Activated CD8-positive, alpha-beta memory T cell treated with anti-CD3 and anti-CD28 coated beads, Interleukin-2, amount 10 ng/mL, durations not matched to agents 7 days and 5 days (primary cell): ENCODE measurements at places on chromosomes 3 and 15. TPM values are rescaled to one million over a fixed set of nuclear protein-coding genes. Genes with fewer than 3 reads are reported as not detected.

DNA sequence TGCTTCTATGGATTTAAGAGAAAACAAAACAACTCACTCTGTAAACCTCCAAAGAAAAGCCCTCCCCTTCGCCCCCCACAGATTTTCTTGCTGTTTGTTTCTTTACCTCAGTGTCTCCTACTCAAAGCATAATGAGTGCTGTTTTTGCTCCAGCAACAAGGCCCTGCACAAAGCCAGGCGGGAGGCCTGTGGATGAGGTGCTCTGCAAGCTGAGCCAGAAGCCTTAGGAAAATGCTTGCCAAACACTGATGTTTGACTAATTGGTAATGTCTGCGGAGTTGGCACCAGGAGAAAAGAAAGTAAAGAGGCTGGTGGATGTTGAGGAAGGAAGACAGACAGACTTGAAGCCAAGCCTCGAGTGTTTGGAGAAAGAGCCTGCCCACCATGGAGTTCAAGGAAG lies 99.7 kb downstream of the RARB start:
- no peaks in the 10 kb centered on the region for H3K4me1 ChIP-seq
- H3K4me3 ChIP-seq: no peak overlapping the region
- H3K27me3 ChIP-seq: peaks cover 10% of the 10 kb centered on the region
- H3K36me3 ChIP-seq: no peaks in the 10 kb centered on the region
- no peak for DNase-seq

Gene SCN11A
- total RNA-seq: 0.05 TPM

GRCh38 chr15:50238255-50238654 lies 27.3 kb downstream of the HDC start:
- peaks cover 25% of the 10 kb centered on the region for H3K4me1 ChIP-seq
- no peaks in the 10 kb centered on the region for H3K27me3 ChIP-seq
- peak; percentile 23 for DNase-seq
- no peak overlapping the region for H3K27ac ChIP-seq

Gene TRH
- not detected for total RNA-seq
